ENCODE measurements at places on chromosomes 11 and 22.

GRCh38 chr11:43693731-43694130, 13.2 kb downstream of the HSD17B12 start:
- no peak for DNase-seq

DNA sequence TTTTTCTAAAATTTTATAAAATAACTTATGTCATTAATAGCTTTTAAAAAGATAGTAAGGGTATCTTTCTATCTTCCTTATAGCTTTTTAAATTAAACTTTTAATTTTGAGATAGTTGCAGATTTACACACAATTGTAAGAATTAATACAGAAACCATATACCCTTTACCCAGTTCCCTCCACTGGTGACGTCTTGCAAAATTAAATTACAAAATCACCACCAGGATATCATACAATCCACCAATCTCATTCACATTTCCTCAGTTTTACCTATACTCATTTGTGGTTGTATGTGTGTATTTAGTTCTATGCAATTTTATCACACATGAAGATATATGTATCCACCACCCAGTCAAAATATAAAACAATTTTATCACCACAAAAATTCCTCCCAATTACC, 10.0 kb downstream of the SBF2 start:
- no peak for DNase-seq

- DNase-seq = no peak
Observed at GRCh38 chr22:39392341-39392948, 7.1 kb upstream of the TAB1 start.

- DNase-seq = no peak
Observed at GRCh38 chr11:20618083-20618482, 18.7 kb downstream of the SLC6A5 start.

GRCh38 chr11:44960200-44960845, 9.6 kb upstream of the TP53I11 start:
- DNase-seq = no peak

DNA sequence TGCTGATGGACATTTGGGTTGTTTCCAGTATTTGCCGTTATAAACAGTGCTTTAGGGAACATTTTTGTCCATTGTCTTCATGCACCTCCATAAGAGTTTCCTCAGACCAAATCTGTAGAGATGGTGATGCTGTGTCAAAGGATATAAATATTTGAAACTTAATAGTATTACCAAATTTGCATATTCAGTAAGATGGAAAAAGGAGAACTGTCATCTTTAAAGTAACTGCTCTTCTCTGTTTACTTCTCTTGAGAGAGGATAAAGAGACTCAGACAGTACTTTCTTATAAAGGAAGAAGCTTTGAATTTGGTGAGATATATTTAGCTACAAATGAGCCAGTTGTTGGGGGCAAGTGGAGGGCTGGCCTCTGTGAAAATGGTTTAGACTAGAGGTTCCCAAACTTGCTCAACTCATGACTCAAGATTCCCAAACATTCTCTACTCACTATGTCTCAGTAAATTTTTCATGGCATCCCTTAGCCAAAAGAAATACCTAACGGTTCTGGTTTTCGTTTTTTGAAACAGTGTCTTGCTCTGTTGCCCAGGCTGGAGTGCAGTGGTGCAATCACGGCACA, 26.2 kb downstream of the SHISA8 start:
- DNase-seq = no peak

- no peak for DNase-seq
Observed at GRCh38 chr11:73194593-73194992, 23.5 kb upstream of the P2RY2 start.

- no peak for DNase-seq
Observed at GRCh38 chr11:42013656-42014201, 554.3 kb upstream of the LRRC4C start.

GRCh38 chr11:62172294-62172693, 17.7 kb upstream of the SCGB1D1 start:
- DNase-seq = no peak

DNA sequence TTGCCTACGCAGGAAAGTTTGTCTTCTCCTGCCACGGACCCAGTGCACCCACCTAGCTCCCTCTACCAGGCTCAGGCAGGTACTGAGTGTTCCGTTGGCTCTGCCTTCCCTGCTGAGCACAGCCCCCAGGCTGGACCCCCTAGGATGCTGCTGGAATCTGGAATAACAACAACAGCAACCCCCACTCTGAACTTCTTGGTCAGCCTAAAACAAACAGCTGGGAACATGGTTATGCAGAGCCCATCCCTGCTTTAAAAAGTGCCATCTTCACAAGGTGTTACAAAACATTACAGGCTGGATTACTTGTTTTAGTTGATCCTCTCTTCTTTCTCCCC, 1.8 kb downstream of the OPCML start:
- no peak for DNase-seq

- no peak for DNase-seq
Observed at GRCh38 chr11:2298795-2299761, 2.6 kb downstream of the C11orf21 start.

- DNase-seq = no peak
Observed at GRCh38 chr11:93532281-93532789, 10.9 kb downstream of the SMCO4 start.

DNA sequence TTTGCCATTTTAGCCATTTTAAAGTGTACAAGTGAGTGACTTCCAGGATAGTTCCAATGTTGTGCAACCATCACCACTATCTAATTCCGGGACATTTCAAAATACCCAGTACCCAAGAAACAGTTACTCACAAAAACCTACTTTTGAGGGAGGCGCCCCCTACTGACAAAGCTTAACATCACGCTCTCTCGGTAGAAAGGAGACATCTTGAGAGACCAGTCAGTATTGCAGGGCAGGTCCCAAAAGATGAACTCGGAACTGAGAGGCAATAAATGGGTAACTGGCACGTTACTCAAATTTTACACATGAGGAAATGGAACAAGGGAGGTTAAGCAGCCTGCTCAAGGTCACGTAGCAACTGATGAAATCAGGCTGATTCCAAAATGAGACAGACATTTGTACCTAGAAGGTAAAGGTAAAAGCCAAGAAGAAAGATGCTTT, 50.0 kb upstream of the POU2AF1 start:
- no peak for DNase-seq

Measured in activated CD8-positive, alpha-beta memory T cell treated with anti-CD3 and anti-CD28 coated beads for 1 hour (primary cell).